ENCODE measurements at places on chromosomes 5 and 9.

DNA sequence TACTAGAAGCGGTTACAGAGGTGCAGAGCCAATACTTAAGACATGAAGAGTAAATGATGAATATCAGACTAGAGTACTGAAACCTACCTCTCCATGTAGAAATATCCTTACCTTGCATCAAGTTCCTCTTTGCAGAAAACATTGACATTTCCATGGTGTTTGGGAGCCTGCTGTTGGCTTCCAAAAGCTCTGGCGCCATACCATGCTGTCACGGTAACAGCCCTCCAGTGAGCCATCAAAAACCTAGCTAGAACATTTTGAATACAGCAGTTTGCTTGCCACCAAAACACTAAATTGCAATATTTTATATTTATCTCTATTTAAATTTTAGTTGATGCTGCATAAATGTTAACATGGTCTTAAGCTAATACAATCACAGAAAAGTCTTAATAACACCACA, 144.1 kb upstream of the LRRTM2 start:
- DNase-seq: no peak

DNA sequence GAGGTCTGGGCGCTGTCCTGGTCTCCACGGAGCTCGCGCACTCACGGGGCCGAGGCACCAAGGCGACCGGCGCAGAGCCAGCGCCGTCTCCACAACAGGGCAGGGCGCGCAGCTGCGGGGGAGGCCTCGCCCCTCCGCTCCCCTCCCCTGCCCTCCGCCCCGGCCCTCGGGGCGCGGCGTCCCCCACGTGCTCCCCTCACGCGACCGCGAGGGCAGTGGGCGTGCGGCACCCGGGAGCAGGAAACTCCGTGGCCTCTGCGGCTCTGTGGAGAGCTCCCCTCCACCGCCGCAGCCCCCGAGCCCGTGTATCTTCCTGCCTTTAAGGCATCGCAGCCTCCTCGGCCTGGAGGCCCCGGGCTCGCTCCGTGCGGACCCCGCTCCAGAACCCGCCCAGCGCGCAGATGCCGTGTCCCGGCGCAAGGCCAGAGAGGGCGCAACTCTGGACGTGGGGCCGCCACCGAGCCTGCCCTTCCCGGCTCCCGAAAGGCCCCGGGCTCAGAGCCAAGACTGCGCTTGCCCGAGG, 708 bp upstream of the TUBB4B start:
- peak; percentile 73 for DNase-seq

DNA sequence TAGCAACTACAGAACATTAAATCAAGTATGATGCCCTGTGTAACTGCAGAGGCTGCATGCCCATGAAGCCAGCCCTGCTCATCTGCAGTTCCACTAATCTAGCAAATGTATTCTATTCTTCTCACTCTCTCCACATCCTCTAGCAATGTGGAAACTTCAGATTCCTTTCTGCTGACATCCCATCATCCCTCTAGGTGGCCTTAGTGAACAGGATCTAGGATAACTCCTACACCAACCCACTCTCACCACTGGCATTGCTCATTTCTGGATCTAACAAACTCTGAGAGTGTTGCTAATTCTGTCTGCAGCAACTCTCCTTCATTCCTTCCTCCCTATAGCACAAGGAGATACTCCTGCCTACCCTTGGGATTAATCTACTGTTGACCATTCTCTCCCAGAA, 80.8 kb downstream of the FAM81B start:
- DNase-seq: no peak

DNA sequence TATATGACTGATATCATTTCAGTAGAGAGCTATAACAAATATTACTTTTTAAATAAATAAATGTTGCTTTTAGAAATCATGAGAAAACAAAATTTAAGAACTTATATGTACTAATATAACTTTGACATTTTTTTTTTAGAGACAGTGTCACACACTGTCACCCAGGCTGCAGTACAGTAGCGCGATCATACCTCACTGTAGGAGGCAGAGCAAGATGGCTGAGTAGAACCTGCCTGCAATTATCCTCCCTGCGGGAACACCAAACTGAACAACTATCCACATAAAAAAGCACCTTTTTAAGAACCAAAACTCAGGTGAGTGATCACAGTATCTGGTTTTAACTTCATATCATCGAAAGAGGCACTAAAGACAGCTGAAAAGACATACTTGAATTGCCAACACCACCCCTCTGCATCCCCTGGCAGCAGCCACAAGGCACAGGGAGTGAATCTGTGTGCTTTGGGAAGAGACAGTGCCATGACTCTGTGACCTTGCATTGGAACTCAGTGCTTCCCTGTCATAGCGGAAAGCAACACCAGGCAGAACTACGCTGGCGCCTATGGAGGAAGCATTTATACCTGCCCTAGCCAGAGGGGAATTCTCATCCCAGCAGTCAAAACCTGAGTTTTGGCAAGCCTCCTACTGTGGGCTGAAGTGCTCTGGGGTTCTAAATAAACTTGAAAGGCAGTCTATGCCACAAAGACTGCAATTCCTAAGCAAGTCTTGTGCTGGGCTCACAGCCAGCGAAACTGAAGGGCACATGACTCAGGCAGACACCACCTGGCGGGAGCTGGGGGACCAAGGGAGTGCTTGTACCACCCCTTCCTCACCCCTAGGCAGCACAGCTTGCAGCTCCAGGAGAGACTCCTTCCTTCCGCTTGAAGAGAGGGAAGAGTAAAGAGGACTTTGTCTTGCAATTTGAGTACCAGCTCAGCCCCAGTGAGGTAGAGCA, 142.7 kb downstream of the FBXL17 start:
- DNase-seq: peak; percentile 21

- no peak for DNase-seq
Measured at GRCh38 chr5:25095261-25095660, 450.5 kb upstream of the CDH10 start.

- no peak for DNase-seq
Measured at GRCh38 chr5:81495286-81495685, 101.4 kb upstream of the ACOT12 start.

DNA sequence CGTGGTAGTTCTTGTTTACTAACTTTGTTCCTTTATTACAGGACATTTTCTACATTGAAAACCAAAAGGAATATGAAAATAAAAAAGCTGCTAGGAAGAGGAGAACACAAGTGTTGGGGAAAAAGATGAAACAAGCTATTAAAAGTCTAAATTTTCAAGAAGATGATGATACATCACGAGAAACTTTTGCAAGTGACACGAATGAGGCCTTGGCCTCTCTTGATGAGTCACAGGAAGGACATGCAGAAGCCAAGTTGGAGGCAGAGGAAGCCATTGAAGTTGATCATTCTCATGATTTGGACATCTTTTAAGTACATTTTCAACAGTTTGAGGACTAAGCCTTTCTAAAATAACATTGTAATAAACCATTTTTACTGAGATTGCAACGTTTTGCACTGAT, 23.8 kb downstream of the PHAX start:
- no peak for DNase-seq

GRCh38 chr5:179196405-179197079, 136.4 kb downstream of the ZNF354C start:
- no peak for DNase-seq

DNA sequence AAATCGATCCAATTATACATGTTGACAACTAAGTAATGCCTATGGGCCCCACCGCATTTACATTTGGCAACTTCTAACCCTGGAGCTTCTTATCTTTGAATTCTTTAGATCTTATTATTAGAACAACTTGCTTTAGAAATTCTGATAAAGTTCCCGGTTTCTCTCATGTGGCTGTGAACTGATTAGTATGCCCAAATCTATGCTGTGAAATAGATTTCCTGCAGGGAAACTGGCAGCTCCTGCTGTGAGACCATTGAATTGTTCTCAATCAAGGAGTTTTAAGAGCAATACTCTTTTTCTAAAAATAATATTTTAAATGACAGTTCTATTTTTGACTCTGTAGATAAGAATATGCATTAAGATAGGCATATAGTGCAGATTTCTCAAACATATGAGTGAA, 177.5 kb downstream of the GABRB2 start:
- DNase-seq: no peak

- no peak for DNase-seq
Measured at GRCh38 chr9:974996-975739, 1.3 kb upstream of the DMRT3 start.

- DNase-seq: no peak
Measured at GRCh38 chr5:57891443-57891842, 408.8 kb upstream of the ACTBL2 start.

DNA sequence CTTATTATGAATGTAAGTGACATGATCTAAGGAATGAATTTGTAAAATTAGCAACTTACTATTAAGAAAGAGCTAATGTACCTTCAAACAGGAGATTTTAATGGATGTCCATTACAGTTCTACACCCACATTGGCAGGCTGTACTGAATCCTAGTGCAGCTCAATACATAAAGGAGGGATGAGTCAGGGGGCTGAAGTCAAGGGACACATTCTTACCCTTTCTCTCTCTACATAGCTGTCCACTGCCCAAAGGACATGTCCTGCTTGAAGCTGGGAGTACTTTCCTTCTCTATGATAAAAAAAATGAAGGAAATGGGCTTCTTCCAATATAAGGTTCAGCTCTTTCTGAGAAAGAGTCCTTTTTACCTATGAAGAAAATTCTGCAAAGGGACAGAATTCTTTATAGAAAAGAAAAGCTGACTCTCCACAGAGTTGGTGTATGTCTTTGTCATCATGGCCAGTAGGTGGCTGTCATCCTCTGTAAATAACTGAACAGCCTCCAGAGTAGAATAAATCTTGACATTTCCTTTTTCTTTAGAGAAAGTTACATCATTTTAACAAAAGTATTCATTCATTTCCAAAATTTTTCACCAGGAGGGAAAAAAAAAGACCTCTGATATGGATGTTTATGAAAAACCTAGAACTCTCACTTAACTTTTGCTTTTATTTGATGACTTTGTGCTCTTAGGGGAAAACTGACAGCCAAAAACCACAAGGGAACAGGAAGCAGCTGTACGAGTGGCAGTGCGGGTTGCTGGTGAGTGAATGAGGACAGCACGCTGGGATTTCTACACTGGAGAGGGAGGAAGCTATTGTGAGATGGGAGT, 13.1 kb upstream of the IFNA14 start:
- peak; percentile 10 for DNase-seq

GRCh38 chr5:760363-761058, 24.0 kb downstream of the ZDHHC11B start:
- no peak for DNase-seq

DNA sequence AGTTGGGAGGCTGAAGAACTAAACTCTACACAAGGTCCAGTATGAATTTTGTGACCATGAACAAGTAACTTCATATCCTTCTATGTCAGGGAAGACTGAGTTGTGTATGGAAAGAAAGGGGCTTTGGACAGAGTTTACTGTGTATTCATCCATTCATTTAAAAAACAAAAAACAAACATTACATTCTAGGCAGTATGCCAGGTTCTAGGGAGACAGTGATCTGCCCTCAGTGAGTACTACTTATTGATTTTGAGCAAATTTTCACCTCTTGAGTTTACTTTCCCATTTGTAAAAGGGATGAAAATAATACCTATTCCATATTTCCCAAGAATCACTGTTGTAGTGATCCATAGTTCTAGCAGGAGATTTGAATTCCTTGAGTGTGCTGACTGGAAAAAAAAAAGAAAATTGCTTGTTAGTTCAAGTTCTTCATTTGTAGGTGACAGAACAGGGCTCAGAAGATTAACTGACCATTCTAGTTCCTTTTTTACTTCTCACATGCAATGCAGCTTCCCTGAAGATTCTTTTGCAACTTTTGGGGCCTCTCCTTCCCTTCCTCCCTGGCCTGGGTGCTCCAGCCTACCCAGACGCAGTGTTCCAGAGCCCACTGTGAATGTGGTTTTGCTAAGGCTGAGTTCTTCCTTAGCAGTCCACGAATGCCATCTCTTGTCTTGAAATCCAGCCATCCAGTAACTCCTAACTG, 2.6 kb upstream of the GAPVD1 start:
- DNase-seq: peak; percentile 39

- no peak for DNase-seq
Measured at GRCh38 chr5:151570058-151570457, 21.1 kb downstream of the FAT2 start.

GRCh38 chr9:117464941-117465616, 50.2 kb upstream of the ASTN2 start:
- DNase-seq: no peak

DNA sequence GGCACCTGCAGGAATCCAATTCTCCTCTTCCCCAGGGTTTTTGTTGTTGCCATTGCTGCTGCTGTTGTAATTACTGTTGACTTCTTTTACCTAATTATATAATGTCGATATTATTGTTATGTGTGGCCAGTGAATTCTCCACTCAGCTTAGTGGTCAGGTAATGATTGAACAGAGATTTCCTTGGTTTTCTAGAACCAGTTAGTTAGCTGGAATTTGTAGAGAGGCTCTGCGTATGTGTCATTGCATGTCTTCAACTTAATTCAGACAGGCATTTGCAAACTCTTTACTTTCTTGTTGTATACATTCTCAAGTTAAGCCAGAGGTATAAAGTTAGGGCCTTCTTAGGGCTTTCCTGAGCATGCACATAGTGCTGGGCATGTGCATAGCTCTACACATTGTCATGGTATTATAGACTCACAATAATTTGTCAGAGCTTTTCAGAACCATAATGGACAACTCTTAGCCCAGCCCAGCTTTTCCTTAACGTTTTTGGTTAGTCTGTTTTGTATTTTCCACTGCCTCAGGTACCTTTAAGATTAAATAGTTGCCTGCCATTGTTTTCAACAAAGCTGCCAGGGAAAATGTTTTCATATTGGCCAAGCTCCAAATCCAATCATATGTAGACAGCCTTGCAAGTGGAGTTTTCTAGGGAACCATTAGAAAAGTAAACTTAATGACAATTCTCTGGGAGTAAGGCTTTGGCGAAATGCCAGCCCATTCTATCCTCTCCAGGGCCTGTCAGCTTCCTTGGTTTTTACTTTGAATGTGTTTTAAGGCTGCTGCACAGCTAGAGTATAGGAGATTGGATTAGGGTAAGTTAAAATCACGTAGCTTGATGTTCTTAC, 68.1 kb downstream of the UBE2R2 start:
- DNase-seq: peak; percentile 88

DNA sequence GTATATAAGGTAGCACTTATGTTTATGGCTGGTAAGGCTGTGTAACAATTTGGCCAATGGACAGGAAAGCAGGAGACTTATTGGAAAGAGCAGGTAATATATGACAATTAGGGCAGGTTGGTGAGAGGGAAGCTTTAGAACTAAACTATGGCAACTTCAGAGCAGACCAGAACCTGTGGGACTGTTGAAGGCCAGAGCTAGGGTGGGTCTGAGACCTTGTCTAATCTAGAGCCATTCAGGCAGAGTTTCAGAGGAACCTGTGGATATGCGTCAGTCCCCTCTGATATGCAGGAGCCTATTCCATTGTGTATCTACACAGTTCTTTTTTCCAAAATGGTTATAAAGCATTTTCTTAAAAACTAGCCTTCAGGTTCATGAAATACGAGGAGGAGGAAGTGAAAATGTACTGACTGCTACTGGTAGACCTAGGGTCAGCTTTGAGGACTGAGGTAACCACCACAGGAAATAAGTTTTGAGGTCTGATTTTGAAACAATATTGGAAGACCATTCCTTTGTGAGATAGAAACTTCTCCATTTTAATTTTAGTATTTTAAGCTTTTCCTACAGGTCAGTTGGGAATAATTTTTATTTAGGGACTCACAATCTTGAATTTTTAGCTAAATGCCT, 37.6 kb downstream of the ELL2 start:
- DNase-seq: no peak

- DNase-seq: no peak
Measured at GRCh38 chr9:77588271-77588937, 59.7 kb downstream of the GNA14 start.

GRCh38 chr5:154351566-154351965, 94.2 kb upstream of the SAP30L start:
- DNase-seq: no peak

GRCh38 chr9:133132174-133132573, 11.1 kb upstream of the RALGDS start:
- DNase-seq: no peak

GRCh38 chr9:134940236-134941208, 22.8 kb upstream of the FCN1 start:
- no peak for DNase-seq

Measured in NCI-H345 (cell line).